ENCODE measurements at places on chromosomes 5 and 9. TPM values are rescaled to one million over a fixed set of nuclear protein-coding genes. Genes with fewer than 3 reads are reported as not detected.

Gene ATOSB
- total RNA-seq, result 11.5 TPM

Gene CBY3
- total RNA-seq, result not detected

Gene ZFP37
- total RNA-seq, result 4.3 TPM

GRCh38 chr5:1783216-1783554 lies 16.5 kb downstream of the MRPL36 start:
- DNase-seq, result no peak

DNA sequence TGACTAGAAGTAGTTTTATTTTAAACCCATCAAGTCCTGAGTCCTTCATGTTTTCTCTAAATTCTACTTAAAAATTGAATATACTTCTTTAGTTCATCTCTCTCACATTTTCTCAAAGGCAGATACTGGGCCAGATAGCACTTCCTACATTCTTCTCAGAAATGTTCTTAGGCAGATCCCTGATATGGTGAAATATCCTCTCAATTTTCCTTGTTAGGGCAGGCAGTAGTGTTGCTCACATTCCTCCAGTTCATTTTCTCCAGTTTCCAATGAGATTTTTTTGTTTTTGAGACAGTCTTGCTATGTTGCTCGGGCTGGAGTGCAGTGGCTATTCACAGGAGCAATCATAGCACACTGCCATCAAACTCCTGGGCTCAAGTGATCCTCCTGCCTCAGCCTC lies 5.7 kb downstream of the GCNT1 start:
- DNase-seq, result no peak

- no peak for DNase-seq
Observed at GRCh38 chr5:111132731-111133435, 40.7 kb downstream of the WDR36 start.

DNA sequence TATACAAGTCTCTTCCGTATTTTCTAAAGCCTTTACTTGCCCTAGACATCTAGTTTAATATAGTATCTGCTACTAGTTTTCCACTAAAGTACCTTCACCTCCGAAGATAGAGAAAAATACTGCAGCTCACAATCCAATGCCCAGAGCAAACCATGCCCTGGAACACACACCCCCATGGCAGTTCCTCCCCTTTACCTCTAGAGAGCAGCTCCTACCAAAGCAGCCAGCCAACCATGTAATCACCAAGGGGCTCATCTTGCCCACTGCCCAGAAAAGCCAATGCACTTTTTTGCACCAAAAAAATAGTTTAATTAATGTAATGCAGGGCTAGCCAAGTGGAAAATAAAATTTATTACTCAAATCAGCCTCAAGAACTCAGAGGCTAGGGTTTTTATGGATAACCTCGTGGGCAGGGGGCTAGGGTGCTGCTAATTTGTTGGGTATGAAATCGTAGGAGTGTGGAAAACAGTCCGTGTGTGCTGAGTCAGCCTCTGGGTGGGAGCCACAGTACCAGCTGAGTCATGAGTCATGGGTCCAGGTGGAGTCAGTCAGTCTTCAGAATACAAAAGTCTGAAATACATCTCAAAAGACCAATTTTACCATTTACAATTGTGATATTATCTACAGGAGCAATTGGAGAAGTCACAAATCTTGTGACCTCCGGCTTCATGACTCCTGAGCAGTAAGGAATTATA lies 120.1 kb upstream of the ACO1 start:
- no peak for DNase-seq

All from ureter (tissue), 1 donor.